ENCODE measurements at places on chromosomes 6 and 20.

GRCh38 chr6:6729971-6730370 lies 141.5 kb downstream of the LY86 start:
- DNase-seq = no peak

- no peak for DNase-seq
Observed at GRCh38 chr20:52096117-52096516, 95.5 kb downstream of the ZFP64 start.

GRCh38 chr20:38224531-38224930 lies 36.0 kb downstream of the KIAA1755 start:
- DNase-seq = no peak

DNA sequence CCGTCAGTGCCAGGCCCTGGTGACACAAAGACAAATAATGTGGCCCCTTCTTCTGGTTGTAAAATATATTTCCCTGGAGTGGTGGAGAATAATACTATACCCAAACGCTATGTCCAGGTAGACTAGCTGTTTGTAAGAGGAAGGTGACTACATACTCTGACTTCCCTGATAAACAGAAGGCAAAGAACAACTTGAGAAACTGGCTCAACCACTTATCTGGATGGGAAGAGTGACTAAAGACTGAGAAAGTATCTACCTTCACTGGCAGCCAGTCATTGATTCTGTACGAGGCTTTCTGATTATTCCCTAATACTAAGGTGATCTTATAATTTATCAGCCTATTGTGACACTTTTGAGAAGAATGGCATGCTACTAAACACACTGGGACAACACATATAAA lies 569.7 kb downstream of the EPHA7 start:
- no peak for DNase-seq

GRCh38 chr20:16216227-16216913 lies 356.9 kb downstream of the KIF16B start:
- DNase-seq = no peak

- no peak for DNase-seq
Observed at GRCh38 chr6:143531720-143532499, 20.4 kb upstream of the FUCA2 start.

Measured in stimulated activated CD8-positive, alpha-beta memory T cell treated with anti-CD3 and anti-CD28 coated beads, Interleukin-4, amount 100 ng/mL, for 1 hour (primary cell).